Left ventricle myocardium inferior (tissue), 1 donor: ENCODE measurements at places on chromosomes 2 and 18. TPM values are rescaled to one million over a fixed set of nuclear protein-coding genes. Genes with fewer than 3 reads are reported as not detected.

DNA sequence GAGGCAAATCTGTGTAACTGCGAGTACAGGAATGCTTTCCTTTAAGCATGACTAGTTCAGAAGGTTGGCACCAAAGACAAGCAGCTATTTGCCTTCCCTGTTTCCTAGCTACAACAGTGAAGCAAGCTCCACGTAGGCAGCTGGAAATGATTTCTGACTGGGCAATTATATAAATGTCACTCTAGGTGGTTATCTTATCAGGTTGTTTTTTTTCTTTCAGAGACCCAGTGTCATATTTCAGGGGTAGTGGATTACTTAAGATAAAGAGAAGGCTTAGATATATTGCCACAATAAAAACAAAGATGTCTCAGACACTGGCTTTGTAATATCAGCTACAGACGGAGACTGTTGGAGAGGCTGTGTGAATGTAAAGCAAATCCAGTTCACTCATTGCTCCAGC lies 748.9 kb upstream of the NXPH2 start:
- no peak for DNase-seq

DNA sequence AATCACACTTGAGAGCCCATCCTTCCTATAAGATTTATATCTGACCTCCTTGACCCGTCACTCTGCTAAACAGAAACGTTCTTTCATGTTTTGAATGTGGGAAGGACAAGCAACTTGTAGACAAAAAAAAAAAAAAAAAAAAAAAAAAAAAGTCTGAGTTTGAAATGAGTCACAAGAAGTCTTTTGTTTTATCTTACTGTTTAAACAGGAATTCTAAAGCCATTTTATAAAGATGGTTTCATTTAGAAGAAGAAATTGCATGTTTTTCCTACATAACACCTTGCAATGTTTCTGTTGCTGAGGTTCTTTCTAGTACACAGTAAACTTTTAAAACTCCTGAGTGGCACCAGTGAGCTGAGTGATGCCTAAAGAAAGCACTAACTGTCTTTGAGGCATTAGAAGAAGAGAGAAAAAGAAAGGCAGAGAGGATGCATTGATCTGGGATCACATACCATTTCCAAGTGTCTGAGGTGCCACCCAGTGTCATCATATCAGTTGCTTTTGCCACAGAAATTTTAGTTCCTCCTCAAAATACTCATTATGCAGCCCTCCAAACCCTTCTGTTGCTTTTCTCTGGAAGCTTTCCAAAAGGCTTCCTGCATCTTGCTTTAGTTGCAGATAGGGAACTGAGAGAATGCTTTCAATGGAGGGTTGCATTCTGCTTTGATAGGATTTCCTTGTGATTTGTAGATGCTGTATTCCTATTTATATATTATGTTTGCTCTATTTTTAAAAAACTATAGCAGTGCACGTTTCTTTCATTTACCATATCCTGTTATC lies 69.1 kb downstream of the ACVR2A start:
- no peak for DNase-seq

GRCh38 chr2:37633234-37633633 lies 38.2 kb downstream of the CDC42EP3 start:
- no peak for DNase-seq

GRCh38 chr18:6785411-6785810 lies 55.9 kb downstream of the ARHGAP28 start:
- no peak for DNase-seq

RNF152 gene
- 10.4 TPM for total RNA-seq

CCDC88A gene
- 21.7 TPM for total RNA-seq

FSHR gene
- not detected for total RNA-seq

CHRNG gene
- not detected for total RNA-seq
